ENCODE measurements at places on chromosomes 6 and 20. TPM values are rescaled to one million over a fixed set of nuclear protein-coding genes. Genes with fewer than 3 reads are reported as not detected.

- peak; percentile 29 for DNase-seq
Measured at GRCh38 chr20:33893314-33893713, 82.2 kb downstream of the CHMP4B start.

DNA sequence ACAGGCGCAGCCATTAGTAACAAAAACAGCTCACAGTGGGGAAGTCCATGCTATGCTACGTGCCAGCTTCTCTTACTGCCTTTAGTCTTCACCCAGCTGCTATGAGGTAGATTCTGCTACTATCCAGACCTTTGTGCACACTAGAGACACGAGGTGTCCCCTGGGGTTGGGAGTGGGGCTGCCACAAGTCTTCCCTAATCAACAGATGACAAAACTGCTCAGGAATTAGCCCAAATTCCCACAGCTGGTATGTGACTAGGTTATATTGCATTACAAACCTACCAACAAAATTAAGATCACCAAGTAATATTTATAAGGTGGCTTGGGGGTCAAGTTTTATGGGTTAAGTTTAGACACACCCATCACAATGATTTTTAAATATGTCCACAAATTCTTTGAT is 63.3 kb downstream of the PSMB1 start:
- DNase-seq: no peak

- DNase-seq: no peak
Measured at GRCh38 chr20:5260889-5261288, 55.9 kb downstream of the PROKR2 start.

DNA sequence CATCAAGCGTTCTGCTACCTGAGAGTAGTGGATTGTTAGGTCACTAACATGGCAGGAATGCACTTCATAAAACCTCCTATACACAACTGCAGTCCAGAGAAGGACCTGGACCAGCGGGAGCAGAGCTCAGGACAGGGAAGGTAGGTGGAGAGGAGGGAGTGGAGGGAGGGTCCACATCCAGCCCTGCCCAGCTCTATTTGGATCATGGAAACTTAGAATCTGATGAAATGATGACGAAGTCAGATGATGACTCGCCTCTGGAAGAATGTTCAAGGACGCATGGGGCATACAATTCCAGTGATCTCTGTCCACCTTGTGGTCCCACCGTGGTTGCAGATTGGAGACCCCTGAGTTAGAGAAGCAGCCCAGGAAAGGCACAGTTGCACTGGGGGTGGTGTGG is 68.8 kb downstream of the CLIC5 start:
- DNase-seq: no peak

GRCh38 chr6:75755704-75756103 is 6.7 kb downstream of the MYO6 start:
- peak; percentile 55 for DNase-seq

Gene IGF2R
- 147 TPM for total RNA-seq
